ENCODE measurements at places on chromosomes 7 and 10. TPM values are rescaled to one million over a fixed set of nuclear protein-coding genes. Genes with fewer than 3 reads are reported as not detected.

Gene ABCB1
- 21.9 TPM for polyA plus RNA-seq

Gene TRPV5
- polyA plus RNA-seq = 0.72 TPM

Gene SMIM30
- 82.5 TPM for polyA plus RNA-seq

Gene GNAT3
- polyA plus RNA-seq = not detected

Gene ACSM6
- polyA plus RNA-seq = 0.17 TPM

Gene NME8
- 0.17 TPM for polyA plus RNA-seq

Gene RHOBTB1
- polyA plus RNA-seq = 97.7 TPM

Gene ASZ1
- 0.06 TPM for polyA plus RNA-seq

Gene MSMB
- not detected for polyA plus RNA-seq

Gene VPS26A
- 75.9 TPM for polyA plus RNA-seq

Gene ANKRD26
- polyA plus RNA-seq = 13.6 TPM

Gene KAT6B
- polyA plus RNA-seq = 46.5 TPM

Gene SLC39A12
- not detected for polyA plus RNA-seq

Measured in renal cortex interstitium (tissue), 15 donors.